ENCODE measurements at places on chromosomes 3 and 15.

GRCh38 chr15:43287254-43287653, 20.5 kb upstream of the TGM5 start:
- no peak for DNase-seq

- no peak for DNase-seq
Measured at GRCh38 chr3:128073807-128074206, 21.6 kb downstream of the SEC61A1 start.

DNA sequence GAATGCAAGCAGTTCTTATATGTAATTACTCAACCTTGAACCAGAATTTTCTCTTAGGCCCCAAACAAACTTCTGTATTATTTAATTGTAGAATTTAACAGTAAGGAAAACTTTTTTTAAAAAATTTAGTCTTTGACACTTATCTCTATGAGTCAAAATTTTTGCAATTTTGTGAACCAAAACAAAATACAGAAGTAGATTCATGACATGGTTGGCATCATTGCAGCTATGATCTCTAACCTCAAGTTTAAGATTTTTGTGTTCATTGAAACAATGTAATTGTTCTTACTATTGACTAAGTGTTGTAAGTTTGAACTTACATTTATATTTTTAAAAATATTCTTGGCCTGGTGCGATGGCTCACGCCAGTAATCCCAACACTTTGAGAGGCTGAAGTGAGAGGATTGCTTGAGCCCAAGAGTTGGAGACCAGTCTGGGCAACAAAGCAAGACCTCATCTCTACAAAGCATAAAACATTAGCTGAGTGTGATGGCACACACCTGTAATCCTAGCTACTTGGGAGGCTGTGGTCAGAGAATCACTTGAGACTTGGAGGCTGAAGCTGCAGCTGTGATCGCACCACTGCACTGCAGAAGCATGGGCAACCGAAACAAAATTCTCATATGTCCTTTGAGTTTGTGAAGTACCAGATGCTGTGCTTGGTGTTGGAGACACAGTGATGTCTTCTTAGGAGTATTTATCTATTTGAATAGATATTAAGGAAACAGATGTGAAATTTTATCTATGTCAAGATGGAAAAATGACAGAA, 39.7 kb downstream of the STT3B start:
- no peak for DNase-seq

DNA sequence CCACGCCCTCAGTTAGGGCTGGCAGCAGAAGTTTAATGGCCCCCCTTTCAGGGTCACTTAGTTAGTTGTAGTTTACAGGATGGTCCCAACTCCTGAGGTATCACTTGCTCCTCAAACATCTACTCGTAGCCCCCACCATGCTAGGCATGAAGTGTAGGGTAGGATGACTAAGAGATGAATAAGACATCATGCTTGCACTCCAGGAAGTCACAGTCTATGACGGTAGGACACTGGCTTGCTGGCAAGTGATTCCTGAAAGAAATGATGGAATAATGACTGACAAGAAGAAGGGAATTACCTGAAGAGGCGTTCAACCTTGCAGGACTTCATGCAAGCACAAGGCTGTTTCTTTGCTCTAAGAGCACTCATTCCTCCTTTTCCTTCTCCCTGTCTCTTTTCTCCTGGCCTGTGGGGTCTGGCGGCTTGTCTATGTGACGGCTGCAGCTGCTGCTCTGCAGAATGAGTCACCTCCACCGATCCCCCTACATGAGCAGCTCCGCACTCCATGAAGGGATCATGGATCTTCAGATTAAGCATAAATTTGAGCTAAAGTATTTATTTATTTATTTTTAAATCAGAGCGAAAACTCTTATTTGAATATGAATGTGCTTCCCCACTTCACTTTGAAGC, 82.9 kb upstream of the BOC start:
- no peak for DNase-seq

- no peak for DNase-seq
Measured at GRCh38 chr15:60584355-60584998, 105.5 kb upstream of the ICE2 start.

DNA sequence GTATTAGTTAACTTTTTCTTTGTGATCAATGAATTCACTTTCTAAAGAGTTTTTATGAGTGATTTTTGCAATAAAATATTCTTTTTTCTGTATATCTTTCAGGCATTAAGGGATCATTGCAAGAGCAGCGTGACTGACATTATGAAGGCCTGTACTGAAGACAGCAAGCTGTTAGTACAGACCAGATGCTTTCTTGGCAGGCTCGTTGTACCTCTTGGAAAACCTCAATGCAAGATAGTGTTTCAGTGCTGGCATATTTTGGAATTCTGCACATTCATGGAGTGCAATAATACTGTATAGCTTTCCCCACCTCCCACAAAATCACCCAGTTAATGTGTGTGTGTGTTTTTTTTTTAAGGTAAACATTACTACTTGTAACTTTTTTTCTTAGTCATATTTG, 24.4 kb downstream of the SELENOT start:
- DNase-seq, result no peak

DNA sequence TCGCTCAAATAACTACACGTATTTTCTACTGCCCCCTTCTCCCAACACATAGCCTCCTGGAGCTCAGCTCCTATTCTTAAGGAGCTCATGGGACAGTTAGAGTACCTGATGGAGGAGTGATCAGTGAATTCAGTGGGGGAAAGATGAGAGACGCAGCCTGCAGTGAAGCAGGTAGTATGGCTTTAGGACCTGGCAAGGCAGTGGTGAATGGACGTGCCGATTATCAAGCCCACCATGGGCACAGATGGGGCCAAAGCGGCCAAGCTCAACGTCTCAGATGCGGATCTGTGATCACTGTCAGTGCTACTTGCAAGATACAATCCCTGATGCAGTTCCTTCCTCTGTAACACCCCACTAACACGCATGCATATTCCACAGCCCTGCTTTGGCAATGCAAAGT, 45.8 kb upstream of the ATP2B2 start:
- no peak for DNase-seq

GRCh38 chr3:73475717-73476116, 149.0 kb downstream of the PDZRN3 start:
- no peak for DNase-seq

GRCh38 chr15:99163271-99164062, 58.6 kb downstream of the SYNM start:
- no peak for DNase-seq

DNA sequence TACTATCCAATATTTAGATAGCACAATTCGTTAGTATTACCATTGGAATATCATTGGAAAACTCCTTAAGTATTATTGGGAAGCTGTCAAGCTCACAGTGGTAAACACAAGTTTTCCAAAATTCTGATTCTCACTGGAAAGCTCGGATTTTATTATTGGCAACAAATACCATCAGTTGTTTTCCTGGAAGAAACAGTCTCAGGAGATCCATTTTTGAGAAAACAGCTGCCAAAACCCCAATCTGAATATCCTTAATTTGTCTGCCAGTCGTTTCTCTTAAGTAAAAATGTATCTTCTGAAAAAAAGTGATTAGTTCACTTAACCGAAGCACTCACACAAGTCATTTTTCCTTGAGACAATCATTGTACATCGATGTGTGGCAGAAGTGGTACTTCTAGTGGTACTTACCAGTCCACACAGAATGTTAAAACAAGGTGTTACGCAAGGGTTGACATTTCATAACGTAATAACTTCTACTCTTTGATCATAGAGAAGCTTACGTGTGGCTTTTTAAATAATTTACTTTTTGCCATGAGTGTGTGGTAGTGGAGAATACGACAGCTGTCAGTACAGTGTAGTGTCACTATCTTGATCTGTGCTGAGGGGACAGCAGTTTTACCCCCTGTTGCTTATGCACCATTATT, 74.9 kb downstream of the FAM43A start:
- no peak for DNase-seq

- no peak for DNase-seq
Measured at GRCh38 chr3:28406241-28406640, 57.6 kb upstream of the AZI2 start.

GRCh38 chr3:117063930-117064329, 354.4 kb downstream of the TUSC7 start:
- no peak for DNase-seq

DNA sequence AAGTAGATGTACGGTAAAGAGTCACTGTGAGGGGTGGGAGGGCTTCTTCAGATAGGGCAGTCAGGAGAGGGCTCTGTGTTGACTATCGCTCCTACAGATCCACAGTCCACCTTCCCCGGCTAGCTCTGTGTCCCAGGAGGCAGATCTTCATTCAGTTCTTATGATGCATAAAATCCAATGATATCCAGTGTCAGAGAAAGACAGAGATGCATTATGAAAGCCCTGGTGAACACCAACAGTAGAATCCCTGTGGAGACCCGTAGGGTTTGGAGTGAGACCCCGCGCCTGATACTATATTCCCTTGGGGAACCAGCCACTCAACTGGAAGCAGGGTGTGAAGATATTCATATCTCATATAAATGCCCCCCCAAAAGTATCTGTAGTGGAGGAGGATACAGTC, 119.8 kb upstream of the SLCO3A1 start:
- DNase-seq, result no peak

GRCh38 chr3:52574056-52574965, 37.9 kb downstream of the UQCC5 start:
- no peak for DNase-seq

GRCh38 chr15:70830615-70831014, 23.3 kb downstream of the LARP6 start:
- no peak for DNase-seq

DNA sequence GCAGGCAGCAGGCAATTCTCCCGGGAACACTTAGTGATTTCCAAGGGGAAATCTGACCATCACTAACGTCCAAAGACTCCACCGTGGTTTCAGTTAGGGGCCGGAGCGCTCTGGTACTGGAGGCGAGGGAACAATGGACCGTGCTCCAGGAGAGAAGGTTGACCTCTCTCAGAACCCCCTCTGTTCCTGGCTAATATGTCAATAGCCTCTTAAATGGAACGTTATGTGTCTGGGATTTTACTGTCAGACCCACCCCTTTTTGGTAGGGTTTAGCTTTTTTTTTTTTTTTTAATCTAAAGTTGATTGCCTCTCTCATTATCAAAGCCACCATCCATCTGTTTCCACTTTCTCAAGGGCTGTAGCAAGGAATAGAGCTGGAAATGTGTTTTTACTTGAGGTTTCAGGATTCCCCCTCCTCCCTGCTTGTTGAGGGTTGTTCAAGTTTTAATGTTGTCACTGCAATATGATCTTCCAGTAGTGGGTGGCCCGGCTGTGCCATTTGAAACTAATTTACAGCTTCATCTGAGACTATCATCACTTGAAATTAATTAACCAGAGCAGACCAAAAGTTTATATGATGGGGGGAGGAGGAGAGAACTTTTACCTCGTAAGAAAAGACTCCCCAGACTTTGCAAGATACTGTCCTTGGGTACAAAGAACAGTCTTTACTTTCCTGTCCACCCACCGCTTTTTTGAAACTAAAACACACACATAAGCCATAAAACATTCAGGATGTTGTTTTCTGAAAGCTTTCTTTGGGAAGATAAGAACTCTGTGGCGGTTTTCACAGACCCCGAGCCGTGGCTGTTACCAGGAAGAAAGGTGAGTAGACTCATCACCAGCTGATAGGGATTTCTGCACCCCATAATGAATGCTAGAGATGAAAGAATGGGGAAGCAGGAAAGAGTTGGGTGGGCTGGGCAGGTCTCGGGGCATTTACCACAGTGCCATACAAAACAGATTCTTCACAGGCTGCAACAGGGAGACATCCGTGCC, 187.8 kb downstream of the UACA start:
- no peak for DNase-seq

DNA sequence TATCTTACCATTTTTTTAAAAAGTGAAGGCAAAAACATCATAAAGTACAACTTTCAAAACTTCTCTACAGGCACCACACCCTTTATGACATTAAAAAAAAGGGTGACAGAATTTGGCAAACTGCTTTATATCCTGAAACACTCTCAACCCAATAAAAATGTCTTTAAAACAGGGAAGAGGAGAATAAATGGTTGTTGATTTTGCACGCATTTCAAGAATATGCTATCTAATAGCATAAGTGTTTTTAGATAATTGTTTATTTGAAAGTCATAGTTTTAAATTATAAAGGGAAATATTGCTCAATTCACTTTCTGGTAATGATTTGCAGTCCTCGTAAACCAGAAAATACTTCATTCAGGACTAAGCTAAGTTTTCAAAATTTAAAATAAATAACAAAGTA, 1.7 kb upstream of the PCOLCE2 start:
- no peak for DNase-seq

DNA sequence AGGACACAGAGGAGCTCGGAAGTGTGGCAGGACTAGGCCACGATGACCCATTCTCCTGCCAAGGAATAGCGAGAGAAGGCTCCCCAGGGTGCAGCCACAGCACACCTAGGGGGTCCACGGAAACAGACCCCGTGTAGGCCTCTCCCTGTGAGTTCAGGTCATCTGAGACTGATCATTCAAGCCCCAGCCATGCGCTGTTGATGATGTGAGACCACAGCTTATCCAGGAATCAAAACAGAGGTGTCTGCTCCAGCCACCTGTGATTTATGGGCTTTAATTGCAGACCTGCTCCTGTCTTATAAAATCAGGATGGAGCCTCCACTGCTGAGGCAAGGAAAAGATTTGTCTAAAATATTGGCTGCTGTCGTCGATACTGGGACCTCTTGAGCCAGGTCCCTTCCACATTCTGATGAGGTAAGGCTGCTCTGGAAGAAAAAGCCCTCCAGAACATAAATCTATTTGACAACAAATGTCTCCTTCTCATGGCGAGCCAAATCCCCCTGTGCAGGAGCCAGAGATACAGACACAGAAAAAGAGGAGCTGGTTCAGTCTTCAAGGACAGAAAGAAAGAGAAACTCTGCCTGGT, 186.7 kb downstream of the TJP1 start:
- DNase-seq, result no peak

GRCh38 chr3:194296454-194297263, 54.5 kb downstream of the CPN2 start:
- no peak for DNase-seq

DNA sequence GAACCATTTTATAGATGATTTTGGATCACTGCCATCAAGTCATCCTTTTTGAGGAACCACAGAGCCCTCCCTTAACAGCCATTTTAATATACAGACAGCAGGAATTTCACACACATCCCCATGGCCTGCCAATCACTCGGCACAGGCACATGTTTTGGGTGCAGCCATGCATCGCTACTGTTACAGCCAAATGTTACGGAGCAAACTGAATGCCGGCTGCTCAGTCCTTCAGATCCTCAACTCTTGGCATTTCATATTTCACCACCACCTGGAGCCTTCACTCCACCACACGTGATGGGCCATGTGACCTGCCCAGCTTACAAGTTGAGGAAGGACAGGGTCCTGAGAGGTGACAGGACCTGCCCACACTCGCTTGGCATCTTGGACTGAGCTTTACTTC, 90.8 kb downstream of the OXNAD1 start:
- no peak for DNase-seq

DNA sequence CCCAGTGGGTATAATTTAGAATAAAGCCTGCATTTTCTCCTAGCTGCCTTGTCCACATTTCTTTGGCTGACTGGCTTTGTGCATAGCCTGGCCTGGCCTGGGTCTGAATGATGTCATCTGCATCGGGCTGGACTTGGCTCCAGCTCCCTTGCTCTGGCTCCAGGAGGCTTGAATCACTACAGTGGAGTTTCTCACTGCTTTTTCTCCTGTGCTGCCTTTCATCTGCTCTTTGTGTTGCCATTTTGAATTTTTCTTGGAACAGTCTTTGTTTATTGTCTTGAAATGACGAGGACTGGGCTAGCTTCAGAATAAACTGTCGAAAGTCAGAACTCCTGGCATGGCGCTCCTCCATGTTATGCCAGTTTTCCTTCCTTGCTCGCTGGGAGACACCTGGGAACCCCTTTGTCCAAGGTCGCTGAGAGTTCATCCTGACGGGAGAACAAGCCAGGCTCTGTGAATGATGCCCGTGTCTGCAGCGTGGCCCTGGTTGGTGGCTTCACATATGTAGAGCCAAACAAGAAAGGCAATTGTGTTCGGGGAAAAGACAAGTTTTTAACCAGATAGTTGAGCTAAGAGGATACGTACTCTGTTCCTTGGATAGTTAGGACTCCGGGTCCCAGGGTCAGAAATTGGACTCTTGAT, 258.9 kb downstream of the PDZRN3 start:
- no peak for DNase-seq

Data from activated T-helper 1 cell treated with anti-CD3 and anti-CD28 coated beads, Interleukin-2, amount 50 U/mL, for 16 hours (primary cell).